Esophagus squamous epithelium (tissue), 5 donors: ENCODE measurements at places on chromosomes 13 and 19. TPM values are rescaled to one million over a fixed set of nuclear protein-coding genes. Genes with fewer than 3 reads are reported as not detected.

The GNG7 gene
- total RNA-seq = 3.8 TPM

The GIPR gene
- 0.49 TPM for total RNA-seq

The NLRP11 gene
- not detected for total RNA-seq

The NKPD1 gene
- total RNA-seq = 4.2 TPM

The RASAL3 gene
- 5.7 TPM for total RNA-seq

The FGF9 gene
- total RNA-seq = not detected
